Stimulated activated CD4-positive, alpha-beta T cell treated with anti-CD3 and anti-CD28 coated beads, Interleukin-1b, Interleukin-23, amount 100 ng/mL, for 48 hours (primary cell): ENCODE measurements at places on chromosomes 7 and 10.

DNA sequence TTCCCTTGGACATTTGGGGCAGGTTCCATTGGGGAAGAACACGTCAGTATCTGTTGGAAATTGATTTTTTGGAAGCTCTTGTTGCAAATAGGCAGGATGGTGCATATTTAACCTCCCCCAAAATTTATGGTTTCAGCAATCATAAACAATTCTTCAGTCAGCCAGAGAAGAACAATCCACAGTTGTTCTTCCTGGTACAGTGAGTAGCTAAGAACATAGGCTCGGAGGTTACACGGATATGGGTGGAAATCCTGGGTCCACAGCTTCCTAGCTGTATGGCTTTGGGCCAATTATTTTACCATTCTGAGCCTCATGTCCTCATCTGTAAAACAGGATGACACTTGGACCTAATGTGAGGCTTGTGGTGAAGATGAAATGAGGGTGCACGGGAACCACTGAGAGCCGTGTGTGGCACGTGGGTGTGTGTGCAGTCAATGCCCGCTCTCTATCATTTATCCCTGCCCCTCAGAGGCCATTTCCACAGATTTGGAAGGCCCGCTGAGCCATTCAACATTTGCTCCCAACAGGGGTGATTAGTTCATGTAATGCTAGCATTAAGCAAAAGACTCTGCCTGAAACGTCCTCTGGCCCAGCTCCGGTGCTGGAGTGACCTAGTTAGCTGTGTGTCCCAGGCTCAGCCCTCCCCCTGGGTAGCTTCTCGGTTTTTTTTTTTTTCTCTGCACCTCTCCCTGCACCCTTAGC lies 9.7 kb downstream of the CAMK1D start:
- DNase-seq, result no peak

DNA sequence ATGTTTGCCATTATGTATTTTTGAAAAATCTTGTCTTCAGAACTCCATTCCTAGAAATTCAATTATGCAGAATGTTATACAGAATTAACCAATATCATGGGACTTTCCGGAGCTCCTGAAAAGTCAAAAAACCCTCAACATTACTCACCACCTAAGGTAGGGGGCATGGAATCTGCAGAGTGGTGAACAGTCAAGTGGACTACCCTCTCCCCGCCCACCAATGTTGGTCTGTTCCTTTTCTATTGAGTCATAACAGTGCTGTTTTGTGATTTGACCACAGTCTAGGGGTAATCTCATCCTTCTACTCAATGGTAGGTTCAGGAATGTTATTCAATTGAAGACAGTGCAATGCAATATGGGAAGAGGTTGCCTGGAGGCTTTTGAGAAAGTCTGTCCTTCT lies 130.5 kb upstream of the HABP2 start:
- DNase-seq, result no peak

GRCh38 chr7:37409461-37409860 lies 39.2 kb downstream of the ELMO1 start:
- no peak for DNase-seq

GRCh38 chr10:97782455-97783228 lies 10.8 kb upstream of the SFRP5 start:
- DNase-seq, result no peak

DNA sequence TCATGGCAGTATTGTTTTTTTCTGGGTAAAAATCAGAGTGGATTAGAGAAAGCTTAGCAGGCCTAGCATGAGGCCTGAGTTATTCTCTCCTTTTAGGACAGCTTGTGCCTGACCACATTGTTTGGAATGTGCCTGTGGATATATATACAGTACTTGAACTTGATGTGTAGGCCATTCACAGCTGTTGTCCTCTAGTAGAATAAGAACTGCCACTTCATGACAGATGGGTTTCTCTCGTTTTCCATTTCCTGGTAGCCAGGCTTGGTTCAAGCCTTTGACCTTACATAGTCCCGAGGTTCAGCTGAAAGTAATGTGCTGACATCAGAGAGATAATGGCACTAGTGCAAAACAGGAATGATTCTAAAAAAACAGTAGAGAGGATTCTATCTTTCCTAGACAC lies 473.9 kb downstream of the AUTS2 start:
- no peak for DNase-seq

DNA sequence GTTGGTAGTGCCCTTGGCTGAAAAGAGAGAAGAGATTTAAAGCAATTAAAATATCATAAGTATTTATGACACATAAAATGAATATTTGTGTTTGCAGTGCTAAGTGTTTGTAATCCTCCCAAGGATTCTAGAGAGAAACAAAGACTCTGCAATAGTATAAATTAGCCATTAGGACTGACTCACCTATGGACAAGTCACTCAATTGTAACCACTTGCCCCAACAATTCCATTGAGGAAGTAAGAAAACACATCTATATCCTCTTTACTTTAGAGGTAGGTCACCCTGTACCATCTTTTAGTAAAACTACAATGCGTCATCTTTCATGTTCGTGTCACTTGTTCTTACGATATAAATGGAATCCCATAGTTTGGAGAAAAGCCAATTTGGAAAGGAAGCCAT lies 85.7 kb upstream of the INHBA start:
- DNase-seq, result no peak

GRCh38 chr10:65312876-65313275 lies 1613.0 kb upstream of the LRRTM3 start:
- DNase-seq, result no peak

- DNase-seq, result no peak
Measured at GRCh38 chr7:155794196-155794595, 18.1 kb downstream of the SHH start.

DNA sequence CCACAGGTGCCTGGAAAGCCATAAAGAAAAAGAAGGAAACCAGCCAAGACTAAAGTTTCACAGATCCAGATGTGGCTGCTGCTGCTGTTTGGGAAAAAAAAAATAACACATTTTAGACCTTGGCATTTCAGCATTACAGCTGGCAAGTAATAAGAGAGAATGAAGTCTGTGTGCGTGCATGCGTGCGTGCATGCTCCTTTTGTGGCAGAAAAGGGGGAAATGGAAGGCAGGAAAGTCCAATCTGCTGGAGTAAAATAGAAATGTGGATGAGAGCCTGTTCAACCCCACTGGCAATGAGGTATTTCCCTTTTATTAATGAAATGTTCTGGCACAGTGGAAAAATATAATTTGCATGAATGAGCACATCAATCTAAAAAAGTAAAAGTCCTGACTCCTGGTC lies 137.0 kb upstream of the SEMA3A start:
- DNase-seq, result no peak

DNA sequence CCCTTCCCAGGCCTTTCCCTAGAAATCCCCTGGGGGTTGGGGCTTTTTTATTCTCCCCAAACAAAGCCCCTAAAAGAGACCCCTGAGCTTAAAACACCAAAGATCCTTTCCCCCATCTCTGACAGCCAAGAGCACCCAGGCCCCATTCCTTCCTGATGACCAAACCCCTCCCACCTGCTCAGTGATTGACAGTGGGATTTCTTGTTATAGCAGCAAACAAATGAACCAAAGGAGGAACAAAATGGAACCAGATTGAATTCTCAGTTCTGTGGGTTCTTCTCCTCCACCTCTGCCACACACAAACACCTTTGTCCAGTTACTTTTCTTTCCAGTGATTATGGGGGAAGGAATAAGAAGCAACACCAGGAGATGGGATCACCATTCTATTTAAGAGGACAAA lies 21.5 kb upstream of the CDHR3 start:
- DNase-seq, result no peak

DNA sequence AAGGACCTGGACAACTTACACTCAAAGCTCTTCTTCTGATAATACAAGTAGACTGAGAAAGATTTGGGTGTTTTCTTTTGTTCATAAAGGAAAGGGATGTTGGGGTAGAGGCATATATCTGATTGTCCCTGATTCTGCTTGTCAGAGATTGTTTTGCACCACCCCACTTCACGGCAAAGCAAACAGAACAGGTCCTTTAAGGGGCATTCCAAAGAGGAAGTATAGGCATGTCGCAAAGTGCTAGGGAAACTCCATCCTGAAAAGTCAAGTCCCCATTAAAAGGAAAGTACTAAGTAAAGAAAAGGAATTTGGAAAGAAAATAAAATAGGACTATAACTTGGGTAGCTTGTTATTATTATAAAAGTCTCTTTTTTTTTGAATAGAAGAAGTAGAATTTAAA lies 233.0 kb downstream of the DNAJB9 start:
- no peak for DNase-seq

DNA sequence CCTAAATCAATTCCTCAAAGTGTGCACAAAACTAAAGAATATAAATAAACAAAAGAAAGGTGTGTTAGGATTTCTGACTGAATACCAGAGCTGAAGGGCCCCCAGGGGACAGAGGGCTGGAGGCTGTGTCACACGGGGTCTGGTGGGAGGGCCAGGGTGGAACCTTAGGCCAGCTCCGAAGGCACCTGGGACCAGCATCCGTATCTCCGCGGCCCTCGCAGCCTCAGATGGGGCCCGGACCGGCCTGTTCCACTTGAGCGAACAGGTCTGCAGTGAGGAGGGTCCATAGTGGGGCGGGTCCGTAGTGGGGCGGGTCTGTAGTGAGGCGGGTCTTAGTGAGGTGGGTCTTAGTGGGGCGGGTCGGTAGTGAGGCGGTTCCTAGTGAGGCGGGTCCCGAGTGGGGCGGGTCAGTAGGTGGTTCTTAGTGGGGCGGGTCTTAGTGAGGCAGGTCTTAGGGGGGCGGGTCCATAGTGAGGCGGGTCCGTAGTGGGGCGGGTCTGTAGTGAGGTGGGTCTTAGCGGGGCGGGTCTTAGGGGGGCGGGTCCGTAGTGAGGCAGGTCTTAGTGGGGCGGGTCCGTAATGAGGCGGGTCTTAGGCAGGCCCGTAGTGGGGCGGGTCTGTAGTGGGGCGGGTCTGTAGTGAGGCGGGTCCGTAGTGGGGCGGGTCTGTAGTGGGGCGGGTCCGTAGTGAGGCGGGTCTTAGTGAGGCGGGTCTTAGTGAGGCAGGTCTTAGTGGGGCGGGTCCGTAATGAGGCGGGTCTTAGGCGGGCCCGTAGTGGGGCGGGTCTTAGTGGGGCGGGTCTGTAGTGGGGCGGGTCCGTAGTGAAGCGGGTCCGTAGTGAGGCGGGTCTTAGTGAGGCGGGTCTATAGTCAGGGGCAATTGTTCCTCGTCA lies 15.1 kb downstream of the GPR146 start:
- peak; percentile 37 for DNase-seq

DNA sequence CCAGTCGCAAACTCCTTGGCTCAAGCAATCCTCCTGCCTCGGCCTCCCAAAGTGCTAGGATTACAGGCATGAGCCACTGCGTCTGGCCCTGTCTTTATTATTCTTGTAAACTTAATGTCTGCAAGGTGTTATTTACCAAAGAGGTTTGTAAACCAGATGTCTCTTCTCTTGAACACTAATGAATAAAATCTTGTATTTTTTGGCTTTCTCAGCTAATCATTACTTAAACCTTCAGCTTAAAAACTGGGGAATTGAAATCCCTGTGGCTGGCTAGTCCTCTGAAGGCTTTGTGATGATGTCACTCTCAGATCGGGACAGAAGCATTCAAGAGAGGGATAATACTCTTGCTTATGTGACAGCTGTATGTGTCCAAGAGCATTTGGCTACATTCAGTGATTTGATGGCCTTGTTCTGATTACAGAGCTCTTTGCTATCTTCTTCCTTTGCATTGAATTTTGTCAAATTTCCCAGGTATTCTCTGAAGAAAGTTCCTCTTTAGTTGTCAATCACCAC lies 130.3 kb downstream of the BICC1 start:
- DNase-seq, result no peak

- no peak for DNase-seq
Measured at GRCh38 chr7:43905209-43905946, 1.0 kb downstream of the URGCP start.

GRCh38 chr7:107998150-107998549 lies 4.8 kb downstream of the LAMB1 start:
- no peak for DNase-seq

DNA sequence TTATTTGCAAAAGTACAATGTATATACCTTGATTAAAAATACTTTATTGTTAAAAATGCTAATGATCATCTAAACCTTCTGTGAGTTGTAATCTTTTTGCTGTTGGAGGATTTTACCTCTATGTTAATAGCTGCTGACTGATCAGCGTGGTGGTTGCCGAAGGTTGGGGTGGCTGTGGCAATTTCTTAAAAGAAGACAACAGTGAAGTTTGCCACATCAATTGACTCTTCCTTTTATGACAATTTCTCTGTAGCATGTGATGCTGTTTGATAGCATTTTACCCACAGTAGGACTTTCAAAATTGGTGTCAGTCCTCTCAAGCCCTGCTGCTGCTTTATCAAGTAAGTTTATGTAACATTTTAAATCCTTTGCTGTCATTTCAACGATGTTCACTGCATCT lies 16.9 kb upstream of the ENTPD1 start:
- DNase-seq, result no peak

DNA sequence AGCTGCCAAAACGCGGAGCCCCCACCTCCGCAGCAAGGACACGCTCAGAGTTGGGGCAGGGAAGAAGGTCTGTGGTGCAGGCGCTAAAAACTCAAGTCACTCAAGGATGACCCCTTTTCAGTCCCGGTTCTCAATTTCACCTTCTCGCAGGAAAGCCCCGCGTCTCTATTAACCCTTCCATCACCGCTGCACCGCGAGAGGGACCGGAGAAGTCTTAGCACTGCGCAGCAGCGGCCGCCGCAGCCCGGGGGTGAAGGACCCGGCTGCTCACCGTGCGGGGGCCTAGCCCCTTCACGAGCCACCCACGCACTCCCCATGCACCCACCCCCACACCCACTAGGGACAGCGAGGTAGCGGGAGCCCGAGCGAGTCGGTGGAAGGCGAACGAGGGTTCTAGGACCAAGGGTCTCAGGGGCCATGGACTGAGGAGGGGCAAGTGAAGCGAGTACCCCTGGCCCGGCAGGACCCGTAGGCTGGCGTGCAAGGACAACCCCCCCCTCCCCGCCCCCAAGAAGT lies 162.9 kb downstream of the SH3PXD2A start:
- no peak for DNase-seq

- DNase-seq, result no peak
Measured at GRCh38 chr10:6953271-6953801, 373.3 kb upstream of the PRKCQ start.

DNA sequence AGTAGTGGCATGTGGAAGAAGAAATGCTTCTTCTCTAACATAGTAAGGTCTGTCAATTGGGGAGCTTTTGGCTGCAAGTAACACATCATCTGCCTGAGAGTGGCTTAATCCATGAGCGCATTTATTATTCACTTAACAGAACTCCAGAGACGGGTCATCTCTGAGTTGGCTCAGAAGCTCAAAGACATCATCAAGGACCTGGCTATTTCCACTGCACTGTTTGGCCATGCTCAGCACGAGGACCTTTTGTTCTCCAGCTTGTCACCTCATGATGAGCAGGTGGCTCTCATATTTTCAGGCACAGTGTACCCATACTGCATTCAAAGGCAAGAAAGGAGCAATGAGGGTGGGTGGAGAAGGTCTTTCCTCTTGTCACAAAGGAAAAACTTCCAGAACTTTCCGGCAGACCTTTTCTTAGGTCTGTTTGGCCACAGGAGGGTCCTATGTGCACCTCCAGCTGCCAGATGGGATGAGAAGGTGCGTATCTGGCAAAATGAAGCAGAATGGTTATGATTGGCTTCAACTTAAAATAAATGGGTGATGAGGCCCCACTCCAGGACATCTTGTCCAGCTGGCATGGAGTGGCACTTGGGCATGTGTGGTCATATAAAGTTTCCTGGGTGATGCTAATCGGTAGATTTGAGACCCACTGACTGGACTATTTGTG lies 55.6 kb upstream of the SHH start:
- no peak for DNase-seq
